ENCODE measurements at places on chromosomes 6 and 20.

DNA sequence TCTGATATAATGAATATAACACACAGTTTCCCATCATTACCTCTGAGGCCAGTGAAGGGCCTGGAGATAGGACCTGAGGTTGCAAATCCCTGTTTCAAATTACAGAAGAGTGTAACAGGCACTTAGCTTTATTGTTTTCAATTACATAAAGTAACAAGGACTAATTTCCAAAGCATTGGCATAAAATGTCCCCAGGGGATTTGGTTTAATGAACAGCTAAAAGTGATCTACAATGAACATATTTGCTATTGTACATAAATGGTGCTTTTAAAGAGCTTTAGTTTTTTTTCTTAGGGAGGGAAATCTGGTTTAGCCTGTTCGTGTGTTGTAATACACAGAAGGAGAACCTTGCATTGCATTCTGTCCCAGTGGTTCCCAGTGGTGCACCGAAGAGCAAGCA, 54.4 kb downstream of the HMGN3 start:
- no peaks in the 10 kb centered on the region for H3K36me3 ChIP-seq
- no peaks in the 10 kb centered on the region for H3K27me3 ChIP-seq
- H3K4me3 ChIP-seq: no peak overlapping the region
- no peaks in the 10 kb centered on the region for H3K4me1 ChIP-seq
- no peak overlapping the region for H3K27ac ChIP-seq

- peaks cover 2% of the 10 kb centered on the region for H3K27me3 ChIP-seq
- H3K27ac ChIP-seq: peak overlapping the region; percentile 85
- peak; percentile 64 for DNase-seq
Observed at GRCh38 chr6:27757307-27757706, 154.9 kb downstream of the OR2B2 start.

GRCh38 chr6:45586216-45587171, 208.8 kb upstream of the SUPT3H start:
- H3K4me3 ChIP-seq: peak overlapping the region; percentile 75
- peaks cover 27% of the 10 kb centered on the region for H3K36me3 ChIP-seq
- peak overlapping the region; percentile 95 for H3K27ac ChIP-seq
- peaks cover 70% of the 10 kb centered on the region for H3K4me1 ChIP-seq

DNA sequence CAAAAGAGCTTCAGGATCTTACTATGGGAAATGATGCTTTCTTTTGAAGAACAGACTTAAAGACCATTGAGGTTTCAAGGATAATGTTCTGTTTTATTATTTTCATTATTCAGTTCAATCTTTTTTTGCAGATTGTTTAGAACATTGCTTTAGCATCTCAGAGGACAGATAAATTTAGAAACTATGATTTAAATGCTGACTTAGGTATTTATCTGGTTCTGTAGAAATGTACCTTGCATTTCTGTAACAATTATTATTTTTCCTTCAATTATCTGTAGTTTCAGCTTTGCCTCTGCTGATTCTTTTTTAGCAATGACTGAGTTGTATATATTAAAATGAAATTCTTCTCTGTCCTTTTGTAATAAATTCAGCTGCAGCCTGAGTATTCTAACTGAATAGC, 205.4 kb upstream of the PCSK2 start:
- no peaks in the 10 kb centered on the region for H3K27me3 ChIP-seq
- H3K36me3 ChIP-seq: no peaks in the 10 kb centered on the region
- H3K4me3 ChIP-seq: no peak overlapping the region
- no peaks in the 10 kb centered on the region for H3K4me1 ChIP-seq
- no peak overlapping the region for H3K27ac ChIP-seq

- H3K36me3 ChIP-seq: peaks cover 10% of the 10 kb centered on the region
- H3K27me3 ChIP-seq: no peaks in the 10 kb centered on the region
- no peak overlapping the region for H3K4me3 ChIP-seq
Observed at GRCh38 chr20:52172392-52173047, 19.1 kb downstream of the ZFP64 start.

DNA sequence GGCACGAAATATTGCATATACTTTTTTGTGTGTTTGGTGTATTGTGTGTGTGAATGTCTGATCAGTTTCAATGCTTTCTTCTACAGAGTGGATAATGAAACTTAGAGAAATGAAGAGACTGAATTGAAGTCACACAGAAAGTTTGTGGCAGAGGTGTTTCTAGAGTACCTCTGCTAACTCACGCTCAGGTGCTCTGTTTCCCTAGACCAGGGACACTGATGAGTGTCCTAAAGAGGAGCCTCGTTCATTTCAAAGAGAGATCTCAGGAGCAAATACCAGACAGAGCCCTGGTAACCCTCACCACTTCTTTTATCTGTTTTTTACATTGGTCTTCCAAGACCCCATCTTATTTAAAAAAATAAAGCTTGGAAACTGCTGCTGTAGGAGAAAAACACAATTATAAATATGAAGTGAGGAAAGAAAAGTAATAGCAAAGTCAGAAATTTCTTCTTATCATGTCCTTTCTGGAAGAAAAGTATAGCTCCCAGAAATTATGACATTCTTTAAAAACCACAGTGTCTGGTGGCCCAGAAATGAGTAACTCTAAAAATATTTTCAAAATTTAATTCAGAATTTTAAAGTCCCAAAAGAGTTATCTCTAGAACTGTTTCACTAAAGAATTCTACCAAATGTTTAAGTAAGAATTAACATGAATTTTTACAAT, 720.6 kb downstream of the RFPL4B start:
- H3K36me3 ChIP-seq: no peaks in the 10 kb centered on the region
- DNase-seq: no peak
- H3K27ac ChIP-seq: no peak overlapping the region
- H3K27me3 ChIP-seq: no peaks in the 10 kb centered on the region
- H3K4me1 ChIP-seq: no peaks in the 10 kb centered on the region

- H3K27me3 ChIP-seq: peaks cover 17% of the 10 kb centered on the region
- no peak overlapping the region for H3K27ac ChIP-seq
- H3K4me1 ChIP-seq: peaks cover 9% of the 10 kb centered on the region
- H3K36me3 ChIP-seq: no peaks in the 10 kb centered on the region
- DNase-seq: no peak
Observed at GRCh38 chr6:149900620-149901443, 2.9 kb upstream of the RAET1E start.

GRCh38 chr6:155850408-155850841, 394.8 kb upstream of the NOX3 start:
- no peaks in the 10 kb centered on the region for H3K4me1 ChIP-seq
- DNase-seq: no peak
- H3K27me3 ChIP-seq: no peaks in the 10 kb centered on the region
- H3K27ac ChIP-seq: no peak overlapping the region
- H3K36me3 ChIP-seq: no peaks in the 10 kb centered on the region
- H3K4me3 ChIP-seq: no peak overlapping the region

- H3K36me3 ChIP-seq: no peaks in the 10 kb centered on the region
- H3K27ac ChIP-seq: no peak overlapping the region
- H3K27me3 ChIP-seq: peaks cover 6% of the 10 kb centered on the region
- H3K4me1 ChIP-seq: no peaks in the 10 kb centered on the region
- no peak for DNase-seq
Observed at GRCh38 chr6:169265486-169266131, 12.0 kb upstream of the THBS2 start.

DNA sequence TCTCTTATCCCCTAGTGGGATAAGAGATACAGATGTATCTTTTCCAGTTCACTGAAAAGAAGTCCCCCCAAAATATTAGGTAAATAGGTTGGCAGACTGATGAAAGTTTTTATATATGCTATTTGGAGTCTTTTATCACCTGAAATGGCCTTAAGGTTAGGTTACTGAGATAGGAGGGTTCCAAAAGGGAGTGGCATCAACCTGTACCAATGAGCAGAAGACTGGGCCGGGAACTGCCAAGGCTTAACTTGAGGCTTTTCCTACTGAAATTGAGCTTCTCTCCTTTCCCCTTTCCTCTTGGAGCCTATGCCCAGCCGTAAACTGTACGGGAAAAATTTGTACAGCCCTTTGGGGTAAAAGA, 42.0 kb downstream of the EIF2S2 start:
- no peak overlapping the region for H3K27ac ChIP-seq
- H3K27me3 ChIP-seq: no peaks in the 10 kb centered on the region
- no peak for DNase-seq
- peaks cover 16% of the 10 kb centered on the region for H3K36me3 ChIP-seq

DNA sequence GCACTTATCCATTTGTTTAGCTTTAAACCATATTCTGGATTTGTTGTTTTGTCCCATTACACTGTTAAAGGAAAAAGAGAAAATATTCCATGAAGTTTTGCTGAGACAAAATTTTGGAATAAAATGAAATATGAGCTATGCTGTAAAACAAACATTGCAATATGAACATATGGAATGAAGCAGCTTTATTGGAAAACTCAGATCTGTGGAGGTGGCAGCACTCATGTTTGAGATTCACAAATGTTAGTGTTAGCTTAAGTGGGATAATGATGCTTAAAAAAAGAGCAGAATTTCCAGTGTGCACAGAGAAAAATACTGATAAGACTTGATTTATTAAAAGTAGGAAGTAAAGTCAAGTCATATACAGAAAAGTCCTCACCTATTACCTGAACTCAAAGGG, 196.2 kb downstream of the BCKDHB start:
- no peaks in the 10 kb centered on the region for H3K36me3 ChIP-seq
- no peak overlapping the region for H3K4me3 ChIP-seq
- DNase-seq: no peak
- no peaks in the 10 kb centered on the region for H3K4me1 ChIP-seq

DNA sequence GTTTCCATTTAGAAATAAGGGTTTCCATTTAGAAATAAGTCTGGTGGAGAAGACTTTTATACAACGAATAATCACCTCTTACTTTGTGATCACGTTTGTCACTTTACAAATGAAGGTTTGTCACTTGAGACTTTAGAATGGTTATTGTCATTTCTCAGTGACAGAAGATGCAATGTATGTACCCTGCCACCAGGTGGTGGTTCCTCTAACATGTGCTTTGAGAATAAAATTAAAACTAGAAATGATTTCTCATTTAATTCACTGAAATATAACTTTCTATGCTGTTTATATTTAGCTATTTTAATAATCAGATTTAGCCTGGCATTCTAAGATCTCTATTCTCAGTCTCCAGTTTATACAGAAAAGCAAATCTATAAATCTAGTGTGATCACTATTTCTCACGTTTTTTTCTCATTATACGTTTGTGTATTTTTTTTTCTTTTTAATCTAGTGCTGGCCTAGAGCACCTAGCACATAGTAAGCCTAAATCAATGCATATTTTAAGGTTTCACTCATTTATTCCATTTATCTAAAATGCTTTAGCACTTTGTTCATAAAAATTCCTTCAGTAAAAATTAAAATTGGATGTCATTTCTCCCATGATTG, 57.4 kb upstream of the TFAP2D start:
- DNase-seq: no peak
- no peaks in the 10 kb centered on the region for H3K4me1 ChIP-seq
- H3K36me3 ChIP-seq: no peaks in the 10 kb centered on the region
- H3K4me3 ChIP-seq: no peak overlapping the region

DNA sequence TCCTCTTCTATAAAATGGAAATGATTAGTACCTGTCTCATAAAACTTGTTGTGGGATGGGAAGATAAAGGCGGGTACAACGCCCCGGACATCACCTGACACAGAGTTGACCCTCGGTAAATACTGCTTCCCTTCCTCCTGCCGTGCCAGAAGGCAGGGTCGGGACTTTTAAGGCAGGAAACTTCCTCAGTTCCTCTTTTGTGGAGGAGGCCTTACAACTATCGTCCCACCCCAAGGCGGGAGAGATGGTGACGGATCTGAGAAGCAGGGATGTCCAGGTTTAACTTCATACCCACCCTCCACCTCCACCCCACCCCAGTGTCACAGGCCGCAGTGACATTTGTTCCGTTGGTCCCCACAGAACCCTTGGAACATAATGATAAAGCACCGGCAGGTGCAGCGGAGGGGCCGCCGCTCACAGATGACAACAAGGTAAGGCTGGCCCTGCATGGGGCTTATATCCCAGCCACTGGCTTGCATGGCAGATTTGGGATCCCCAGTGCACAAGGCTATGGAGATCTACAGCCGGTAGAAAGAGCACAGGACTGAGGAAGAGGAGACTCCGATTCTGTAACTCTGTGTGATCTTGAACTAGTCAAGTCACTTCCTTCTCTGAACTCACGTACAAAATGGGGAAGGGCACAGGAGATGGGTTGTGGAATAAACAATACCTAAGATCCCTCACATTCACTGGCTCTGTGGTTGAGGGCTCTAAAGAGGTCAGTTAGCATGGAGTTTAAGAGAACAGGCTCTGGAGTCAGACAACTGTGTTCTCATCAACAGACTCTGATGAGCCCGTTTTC, 764 bp downstream of the DNTTIP1 start:
- peaks cover 29% of the 10 kb centered on the region for H3K36me3 ChIP-seq
- peak overlapping the region; percentile 88 for H3K4me3 ChIP-seq
- DNase-seq: no peak
- peaks cover 10% of the 10 kb centered on the region for H3K4me1 ChIP-seq

GRCh38 chr20:10714236-10714975, 40.6 kb upstream of the JAG1 start:
- no peaks in the 10 kb centered on the region for H3K27me3 ChIP-seq
- no peak overlapping the region for H3K27ac ChIP-seq
- H3K36me3 ChIP-seq: no peaks in the 10 kb centered on the region
- no peak overlapping the region for H3K4me3 ChIP-seq

DNA sequence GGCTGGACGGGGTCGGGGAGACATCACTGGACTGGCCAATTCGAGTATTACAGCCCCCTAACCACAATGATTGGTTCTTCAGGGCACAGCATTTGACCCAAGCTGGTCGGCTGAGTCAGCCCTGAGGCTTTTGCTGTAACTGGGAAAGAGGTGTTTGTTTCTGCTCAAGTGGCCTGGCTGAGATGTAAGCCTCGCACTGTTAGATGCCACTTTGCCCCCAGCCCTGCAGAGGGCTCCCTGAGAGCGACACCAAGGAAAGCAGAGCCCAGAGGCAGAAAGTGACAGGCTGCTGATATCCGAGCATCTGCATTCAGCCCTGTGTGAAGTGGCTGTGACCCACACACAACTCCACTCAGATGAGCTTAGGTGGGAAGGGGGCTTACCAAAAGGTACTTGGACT, 19.4 kb downstream of the ERGIC3 start:
- DNase-seq: no peak
- no peak overlapping the region for H3K4me3 ChIP-seq
- no peaks in the 10 kb centered on the region for H3K4me1 ChIP-seq
- no peaks in the 10 kb centered on the region for H3K27me3 ChIP-seq

DNA sequence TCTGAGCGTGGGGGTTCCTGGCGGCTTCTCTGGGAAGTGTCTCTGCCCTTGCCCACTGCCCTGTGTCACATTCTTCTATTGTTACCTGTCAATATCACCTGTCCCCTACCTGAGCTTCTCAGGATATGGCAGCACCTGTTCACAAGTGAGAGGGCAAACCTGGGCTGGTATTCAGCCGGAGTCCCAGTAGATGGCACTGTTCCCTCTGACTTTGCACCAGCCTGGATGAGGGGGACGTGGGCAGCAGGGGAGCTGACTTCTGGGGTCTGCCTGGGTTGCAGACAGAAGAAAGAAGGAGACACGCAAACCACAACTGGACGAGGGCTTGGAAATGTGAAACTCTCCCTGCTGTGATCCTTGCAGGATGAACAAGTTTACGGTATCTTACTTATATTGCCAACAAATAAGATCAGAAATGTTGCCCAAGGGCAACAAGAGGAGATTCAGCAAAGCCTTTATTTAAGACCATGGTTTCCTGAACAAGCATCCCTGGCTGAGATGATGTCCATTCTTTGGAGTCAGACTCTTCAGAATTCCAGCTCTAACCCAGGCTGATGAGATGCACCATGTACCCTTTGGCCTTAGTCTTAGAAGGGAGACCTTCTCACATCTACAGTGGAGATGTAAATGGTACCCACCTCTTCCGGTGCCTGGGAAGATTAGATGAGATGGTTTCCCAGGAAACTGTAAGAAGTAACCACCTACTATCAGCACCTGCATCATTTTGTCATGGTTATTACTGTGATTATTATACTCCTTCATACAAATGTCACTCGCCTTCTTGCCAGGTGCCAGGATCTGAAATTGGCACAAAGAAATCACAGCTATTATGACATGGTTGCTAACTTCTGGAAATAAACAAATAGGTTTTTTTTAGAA, 400.0 kb upstream of the CDH4 start:
- no peak overlapping the region for H3K27ac ChIP-seq
- no peaks in the 10 kb centered on the region for H3K4me1 ChIP-seq
- DNase-seq: no peak
- no peaks in the 10 kb centered on the region for H3K27me3 ChIP-seq
- H3K4me3 ChIP-seq: no peak overlapping the region
- no peaks in the 10 kb centered on the region for H3K36me3 ChIP-seq

Data from T-helper 2 cell treated with Interferon-gamma antibody and Interleukin-4, amounts not matched to agents 5 μg/mL and 100 μg/mL, for 36 hours (primary cell).